ENCODE measurements at places on chromosomes 6 and 20. TPM values are rescaled to one million over a fixed set of nuclear protein-coding genes. Genes with fewer than 3 reads are reported as not detected.

Gene COX7A2
- 367 TPM for total RNA-seq

- no peaks in the 10 kb centered on the region for H3K36me3 ChIP-seq
- DNase-seq: no peak
- no peaks in the 10 kb centered on the region for H3K4me1 ChIP-seq
Observed at GRCh38 chr6:100968949-100969348, 87.8 kb upstream of the ASCC3 start.

- no peaks in the 10 kb centered on the region for H3K36me3 ChIP-seq
- DNase-seq: no peak
- H3K27ac ChIP-seq: no peak overlapping the region
- H3K27me3 ChIP-seq: peaks cover 21% of the 10 kb centered on the region
- no peaks in the 10 kb centered on the region for H3K4me1 ChIP-seq
- no peak overlapping the region for H3K4me3 ChIP-seq
Observed at GRCh38 chr20:46477640-46478039, 35.7 kb downstream of the ZNF334 start.

Gene CD40
- 3.0 TPM for total RNA-seq

GRCh38 chr6:100311707-100312251 lies 152.9 kb downstream of the SIM1 start:
- H3K27me3 ChIP-seq: no peaks in the 10 kb centered on the region
- no peaks in the 10 kb centered on the region for H3K4me1 ChIP-seq
- DNase-seq: no peak

DNA sequence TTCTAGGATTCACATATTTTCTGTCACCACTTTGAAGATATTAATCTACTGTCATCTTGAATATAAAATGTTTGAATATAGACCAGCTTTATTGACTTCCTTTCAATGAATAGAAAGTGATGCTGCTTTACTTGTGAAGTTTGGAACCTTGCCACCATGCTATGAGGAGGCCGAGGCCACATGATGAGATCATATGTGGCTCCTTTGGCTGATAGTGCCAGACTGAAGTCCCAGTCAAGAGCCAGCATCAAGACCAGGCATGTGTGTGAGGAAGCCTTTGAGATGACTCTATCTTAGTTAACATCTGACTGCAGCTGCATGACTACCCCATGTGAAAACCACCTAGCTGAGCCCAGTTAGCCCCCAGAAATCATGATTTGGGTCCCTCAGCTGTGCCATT lies 169.5 kb downstream of the OTOR start:
- H3K36me3 ChIP-seq: no peaks in the 10 kb centered on the region
- DNase-seq: no peak
- H3K27ac ChIP-seq: no peak overlapping the region
- H3K4me3 ChIP-seq: no peak overlapping the region
- H3K4me1 ChIP-seq: no peaks in the 10 kb centered on the region

Gene ENPP4
- 9.3 TPM for total RNA-seq

Gene FAM162B
- total RNA-seq: not detected

DNA sequence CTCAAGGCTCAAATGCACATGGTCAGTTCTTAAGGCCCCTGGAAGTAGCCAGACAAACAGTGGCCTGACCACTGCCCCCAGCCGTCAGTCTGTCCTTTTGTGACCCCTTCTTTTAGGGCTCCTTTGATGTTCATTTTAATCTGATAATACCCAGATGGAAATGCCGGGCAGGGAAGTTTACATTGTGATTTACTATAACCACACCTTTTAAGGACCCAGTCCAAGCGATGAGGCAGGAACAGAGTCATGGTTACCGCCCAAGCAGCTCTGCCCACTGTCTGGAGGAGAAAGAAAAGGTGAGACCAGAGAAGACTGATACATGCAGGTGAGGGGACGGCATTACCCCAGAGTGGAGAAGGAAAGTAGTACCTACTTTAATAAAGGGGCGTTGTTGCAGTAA lies 110.6 kb downstream of the PLEKHG1 start:
- no peak for DNase-seq
- H3K27me3 ChIP-seq: peaks cover 3% of the 10 kb centered on the region
- no peak overlapping the region for H3K27ac ChIP-seq
- no peaks in the 10 kb centered on the region for H3K36me3 ChIP-seq

DNA sequence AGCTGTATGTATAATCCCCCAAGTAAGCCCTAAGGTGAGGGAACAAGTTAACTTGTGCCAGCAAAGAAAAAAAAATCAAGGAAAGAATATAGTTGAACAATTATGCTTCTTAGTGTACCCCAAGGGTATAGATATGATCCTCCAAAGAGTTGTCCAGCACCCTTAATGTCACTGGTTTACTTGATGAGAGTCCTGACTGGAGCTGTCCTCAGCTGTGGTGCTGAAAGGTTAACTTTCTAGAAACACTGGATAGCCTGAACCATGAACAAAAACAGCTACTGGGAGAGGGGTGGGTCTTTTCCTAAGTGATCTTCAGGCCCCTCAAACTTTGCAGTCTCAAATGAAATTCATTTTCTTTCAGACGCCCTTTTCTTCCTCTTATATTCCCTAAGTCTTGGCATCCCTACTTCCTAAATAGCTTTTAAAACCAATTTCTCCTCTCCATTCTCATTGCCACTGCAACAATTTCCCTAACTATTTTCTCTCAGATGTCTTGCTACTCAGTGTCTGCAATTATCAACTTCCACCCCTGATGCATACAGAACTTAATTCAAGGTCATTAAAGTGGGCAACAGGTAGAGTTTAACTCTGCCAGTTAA lies 83.5 kb upstream of the PROKR2 start:
- no peak overlapping the region for H3K27ac ChIP-seq
- H3K36me3 ChIP-seq: no peaks in the 10 kb centered on the region
- H3K4me3 ChIP-seq: no peak overlapping the region
- H3K27me3 ChIP-seq: peaks cover 2% of the 10 kb centered on the region
- DNase-seq: no peak

DNA sequence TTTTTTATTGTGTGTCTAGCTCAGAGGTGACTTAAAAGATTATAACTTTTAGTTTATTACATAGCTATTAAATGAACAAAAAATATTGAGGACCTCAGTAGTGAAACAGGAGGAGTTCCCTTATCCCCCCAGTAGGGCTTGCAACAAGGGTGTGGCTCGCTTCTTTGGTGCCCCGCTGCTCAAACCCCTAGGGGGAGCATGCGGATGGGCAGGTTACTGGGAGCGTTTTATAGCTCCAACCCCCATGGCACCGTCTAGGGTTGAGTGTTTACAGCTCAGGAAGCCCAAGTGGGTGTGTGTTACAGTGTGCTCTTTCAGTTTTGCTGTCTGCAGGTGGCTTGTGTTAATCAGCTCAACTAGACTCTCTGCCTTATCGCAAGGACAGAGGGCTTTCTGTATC lies 1513.7 kb downstream of the GRIK2 start:
- no peak overlapping the region for H3K4me3 ChIP-seq
- H3K27me3 ChIP-seq: no peaks in the 10 kb centered on the region
- no peaks in the 10 kb centered on the region for H3K4me1 ChIP-seq
- H3K36me3 ChIP-seq: no peaks in the 10 kb centered on the region

Gene KIF13A
- 0.30 TPM for total RNA-seq

GRCh38 chr6:33431880-33432541 lies 12.1 kb downstream of the SYNGAP1 start:
- H3K4me3 ChIP-seq: peak overlapping the region; percentile 86
- no peak for DNase-seq
- H3K4me1 ChIP-seq: peaks cover 53% of the 10 kb centered on the region
- no peaks in the 10 kb centered on the region for H3K27me3 ChIP-seq
- H3K36me3 ChIP-seq: peaks cover 13% of the 10 kb centered on the region
- peak overlapping the region; percentile 87 for H3K27ac ChIP-seq

- no peak overlapping the region for H3K4me3 ChIP-seq
- H3K27ac ChIP-seq: no peak overlapping the region
- peaks cover 3% of the 10 kb centered on the region for H3K4me1 ChIP-seq
- H3K36me3 ChIP-seq: no peaks in the 10 kb centered on the region
- peaks cover 33% of the 10 kb centered on the region for H3K27me3 ChIP-seq
Observed at GRCh38 chr20:59608871-59609270, 4.5 kb downstream of the PHACTR3 start.

- no peaks in the 10 kb centered on the region for H3K36me3 ChIP-seq
- DNase-seq: no peak
- H3K27ac ChIP-seq: no peak overlapping the region
Observed at GRCh38 chr20:55685425-55685824, 319.9 kb downstream of the CBLN4 start.

Gene GSTA3
- total RNA-seq: not detected

GRCh38 chr6:44921798-44922197 lies 406.3 kb upstream of the RUNX2 start:
- DNase-seq: no peak
- H3K4me3 ChIP-seq: peak overlapping the region; percentile 64

Gene NFATC2
- 58.9 TPM for total RNA-seq

DNA sequence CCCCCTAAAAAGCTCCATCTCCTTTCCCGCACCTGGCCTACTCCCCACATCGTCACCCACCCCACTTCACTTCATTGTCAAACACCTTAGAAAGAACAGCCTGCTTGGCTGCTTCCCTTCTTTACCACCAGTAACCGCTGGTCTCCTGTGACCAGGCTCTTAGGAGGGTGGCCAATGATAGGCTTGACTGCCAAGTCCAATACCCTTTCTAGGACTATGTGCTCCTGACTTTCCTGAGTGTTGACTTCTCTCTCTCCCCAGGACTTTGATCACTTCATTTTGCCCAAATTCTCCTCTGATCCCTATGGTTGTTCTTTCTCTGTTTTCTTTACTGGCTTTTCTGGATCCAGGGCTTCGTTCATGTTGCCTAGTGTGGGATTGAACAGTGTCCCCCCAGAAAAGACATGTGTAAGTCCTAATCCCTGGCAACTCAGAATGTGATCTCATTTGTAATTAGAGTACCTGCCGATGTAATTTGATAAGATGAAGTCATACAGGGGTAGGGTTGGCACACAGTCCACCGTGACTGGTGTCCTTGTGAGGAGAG lies 254.0 kb downstream of the GMDS start:
- peak overlapping the region; percentile 9 for H3K27ac ChIP-seq
- H3K4me1 ChIP-seq: no peaks in the 10 kb centered on the region
- no peak for DNase-seq
- H3K36me3 ChIP-seq: peaks cover 8% of the 10 kb centered on the region
- H3K4me3 ChIP-seq: no peak overlapping the region

GRCh38 chr20:33169176-33169794 lies 1.3 kb downstream of the BPIFA2 start:
- no peaks in the 10 kb centered on the region for H3K4me1 ChIP-seq
- no peak overlapping the region for H3K4me3 ChIP-seq
- no peak for DNase-seq
- no peak overlapping the region for H3K27ac ChIP-seq
- H3K27me3 ChIP-seq: peaks cover 8% of the 10 kb centered on the region
- H3K36me3 ChIP-seq: no peaks in the 10 kb centered on the region

Gene NOX3
- not detected for total RNA-seq

- DNase-seq: no peak
- H3K4me3 ChIP-seq: no peak overlapping the region
- H3K27me3 ChIP-seq: peaks cover 2% of the 10 kb centered on the region
- H3K4me1 ChIP-seq: peaks cover 5% of the 10 kb centered on the region
- H3K36me3 ChIP-seq: no peaks in the 10 kb centered on the region
Observed at GRCh38 chr20:20782231-20782630, 69.8 kb upstream of the RALGAPA2 start.

DNA sequence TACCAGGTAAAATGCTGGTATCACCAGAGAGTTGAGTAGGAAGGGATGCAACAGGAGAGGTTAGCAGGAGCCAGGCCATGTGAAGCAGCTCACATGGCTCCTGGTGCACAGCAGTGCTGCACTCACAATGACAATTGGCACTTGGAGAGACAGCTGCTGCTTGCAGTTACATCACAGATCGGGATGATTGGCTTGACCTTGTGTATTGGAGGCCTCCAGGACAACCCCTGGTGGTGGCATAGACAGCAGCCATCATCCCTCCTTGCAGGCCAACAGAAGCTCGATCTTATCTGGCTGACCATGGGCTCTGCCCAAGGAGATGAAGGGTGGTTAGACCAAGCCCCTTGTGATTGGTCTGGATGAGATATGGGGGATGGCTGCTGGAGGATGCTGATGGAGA lies 73.0 kb downstream of the EYA2 start:
- H3K27ac ChIP-seq: no peak overlapping the region
- peaks cover 6% of the 10 kb centered on the region for H3K4me1 ChIP-seq
- no peak for DNase-seq
- peaks cover 30% of the 10 kb centered on the region for H3K27me3 ChIP-seq

DNA sequence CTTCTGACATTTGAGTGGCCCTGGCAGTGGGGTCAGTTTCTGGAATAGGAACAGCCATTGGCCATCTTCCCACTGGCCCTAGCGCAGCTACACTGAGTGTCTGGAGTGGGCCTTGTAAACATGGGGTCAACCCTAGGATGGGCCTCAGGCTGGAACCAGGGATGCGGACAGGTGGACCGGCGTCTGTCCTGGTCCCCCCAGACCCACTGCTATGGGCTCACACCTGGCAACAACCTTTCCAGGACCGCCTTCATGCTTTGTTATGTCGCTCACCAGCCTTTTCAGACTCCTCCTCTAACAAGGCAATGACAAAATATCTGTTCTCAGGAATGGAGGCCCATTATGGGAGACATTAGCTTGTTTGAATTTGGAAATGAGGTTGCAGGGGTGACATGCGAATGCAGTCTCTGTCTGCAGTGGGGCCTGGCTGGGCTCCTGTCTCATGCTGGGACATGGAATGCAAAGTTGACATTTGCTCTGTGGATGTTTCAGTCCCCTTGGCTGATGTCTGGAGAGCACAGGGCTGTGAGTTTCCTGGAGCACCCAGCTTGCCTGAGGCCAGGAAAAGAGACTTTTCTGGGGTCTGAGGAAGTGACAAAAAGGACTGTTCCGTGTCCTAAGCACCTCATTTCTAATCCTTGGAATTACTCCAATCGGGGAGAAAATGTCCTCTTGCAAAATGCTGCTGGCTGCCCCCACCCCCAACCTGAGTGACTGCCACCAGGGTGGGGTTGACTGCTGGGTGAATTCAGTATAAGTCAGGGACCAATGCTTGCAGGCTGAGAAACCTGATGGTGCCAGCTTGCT lies 98.7 kb upstream of the PMEPA1 start:
- H3K4me1 ChIP-seq: no peaks in the 10 kb centered on the region
- no peaks in the 10 kb centered on the region for H3K27me3 ChIP-seq
- DNase-seq: no peak
- H3K36me3 ChIP-seq: no peaks in the 10 kb centered on the region

- H3K36me3 ChIP-seq: peaks cover 5% of the 10 kb centered on the region
- peak; percentile 56 for DNase-seq
- H3K27ac ChIP-seq: no peak overlapping the region
- H3K4me3 ChIP-seq: no peak overlapping the region
Observed at GRCh38 chr20:34538671-34539123, 19.8 kb upstream of the MAP1LC3A start.

DNA sequence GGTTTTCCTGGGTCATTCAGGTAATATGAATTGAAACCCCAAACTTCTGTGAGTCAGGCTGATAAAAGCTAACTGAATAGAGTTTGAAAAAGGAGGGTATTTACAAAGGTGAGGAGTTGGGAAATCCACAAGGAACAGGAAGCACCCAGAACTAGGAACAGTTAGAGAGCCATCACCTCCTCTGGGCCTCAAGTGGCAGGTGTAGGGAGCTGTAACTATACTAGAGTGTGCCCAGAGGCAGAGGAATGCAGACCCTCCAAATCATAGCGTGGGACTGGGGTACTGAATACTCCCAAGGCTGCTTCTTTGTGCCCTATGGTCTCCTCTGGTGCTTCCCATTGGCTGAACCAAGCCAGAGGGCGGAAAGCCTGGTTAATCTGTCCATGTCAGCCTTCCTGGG lies 18.3 kb downstream of the TRIM38 start:
- peaks cover 7% of the 10 kb centered on the region for H3K4me1 ChIP-seq
- H3K27me3 ChIP-seq: no peaks in the 10 kb centered on the region
- DNase-seq: no peak
- H3K27ac ChIP-seq: no peak overlapping the region

GRCh38 chr6:11703725-11704124 lies 74.9 kb downstream of the ADTRP start:
- no peak for DNase-seq
- H3K36me3 ChIP-seq: peaks cover 1% of the 10 kb centered on the region
- H3K4me3 ChIP-seq: no peak overlapping the region
- H3K27ac ChIP-seq: no peak overlapping the region

Gene TFB1M
- total RNA-seq: 36.3 TPM

Gene RNF182
- total RNA-seq: not detected
